ENCODE measurements at places on chromosomes 11 and 22.
A peak's percentile ranks its signal among the peaks of the same experiment; 100 is the strongest.

DNA sequence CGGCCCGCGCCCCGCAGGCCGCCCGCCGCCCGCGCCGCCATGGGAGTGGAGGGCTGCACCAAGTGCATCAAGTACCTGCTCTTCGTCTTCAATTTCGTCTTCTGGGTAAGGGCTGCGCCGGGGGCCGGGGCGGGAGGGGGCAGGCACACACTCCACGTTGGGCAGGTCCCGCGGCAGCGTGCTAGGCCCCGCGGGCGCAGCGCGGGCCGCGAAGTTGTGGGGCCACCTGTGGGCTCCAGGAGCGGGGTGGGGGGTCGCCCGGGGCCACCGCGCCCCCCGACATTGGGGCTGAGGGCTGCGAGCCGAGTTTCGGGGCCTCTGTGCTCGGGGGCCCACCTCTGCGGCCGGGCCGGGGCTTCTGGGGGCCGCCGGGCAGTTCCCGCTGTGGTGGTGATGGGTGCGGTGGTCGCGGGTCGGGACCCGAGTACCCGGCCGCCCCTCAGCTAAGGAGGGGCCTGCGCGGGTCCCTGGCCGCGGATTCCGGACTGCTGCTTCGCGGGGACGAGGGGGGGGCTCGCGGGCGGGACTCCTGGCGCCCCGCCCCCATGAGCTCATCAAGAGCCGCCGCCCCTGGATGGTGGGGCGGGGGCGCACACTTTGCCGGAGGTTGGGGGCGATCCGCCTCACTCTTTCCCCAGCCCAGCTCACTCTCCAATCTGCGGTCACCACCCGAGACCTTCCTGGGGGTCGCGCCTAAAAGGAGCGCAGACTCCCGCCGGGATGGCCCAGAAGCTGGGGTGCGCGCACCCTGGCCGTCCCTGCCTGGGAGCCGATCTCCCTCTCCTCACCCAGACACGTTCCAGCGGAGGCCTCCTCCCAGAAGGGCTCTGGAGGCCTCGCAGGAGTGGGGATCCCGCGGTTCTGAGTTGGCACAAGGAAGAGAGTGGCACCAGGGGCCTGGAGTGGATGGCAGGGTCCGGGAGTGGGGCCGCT is 667 bp downstream of the CD81 start:
- DNase-seq, result peak; percentile 62

- DNase-seq, result no peak
These were observed 4.2 kb downstream of the ZP1 start for GRCh38 chr11:60871378-60872061.

DNA sequence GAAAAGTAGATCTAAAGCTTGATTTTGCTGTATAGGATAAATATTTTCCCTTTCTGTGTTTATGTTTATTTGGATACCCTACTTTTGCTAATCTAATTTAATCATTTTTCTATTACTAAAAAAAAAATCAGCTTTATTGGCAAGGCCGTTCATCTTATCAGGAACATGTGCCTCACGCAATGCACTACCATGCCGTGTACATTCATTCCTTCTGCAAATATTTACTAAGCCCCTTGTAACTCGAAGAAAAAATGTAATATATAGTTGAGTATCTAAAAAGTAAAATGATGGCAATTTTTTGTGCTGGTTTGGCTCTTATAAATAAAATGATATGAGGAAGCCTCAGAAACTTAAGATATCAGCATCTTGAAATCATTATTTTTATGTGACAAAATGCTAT is 8.9 kb downstream of the UVRAG start:
- no peak for DNase-seq

GRCh38 chr11:86579406-86579731 is 93.0 kb downstream of the ME3 start:
- no peak for DNase-seq

GRCh38 chr22:38981992-38982927 is at the start of gene APOBEC3B:
Gene APOBEC3B (plus strand): TSS chr22:38982347. CDS start chr22:38982454, 107 bp downstream.
- no peak for DNase-seq

- no peak for DNase-seq
These were observed 2.8 kb downstream of the CORO1B start for GRCh38 chr11:67440229-67441097.

DNA sequence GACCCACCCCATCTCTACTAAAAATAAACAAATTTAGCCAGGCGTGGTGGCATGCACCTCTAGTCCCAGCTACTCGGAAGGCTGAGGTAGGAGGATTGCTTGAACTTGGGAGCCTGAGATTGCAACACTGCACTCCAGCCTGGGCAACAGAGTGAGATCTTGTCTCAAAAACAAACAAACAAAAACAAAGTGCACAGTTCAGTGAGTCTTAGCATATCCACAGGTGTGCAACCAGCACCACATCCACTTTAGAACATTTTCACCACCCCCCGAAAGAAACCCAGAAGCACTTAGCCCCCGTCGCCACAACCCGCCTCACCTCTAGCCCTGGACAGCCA is 27.4 kb downstream of the MB start:
- DNase-seq, result no peak

- DNase-seq, result no peak
These were observed 132.3 kb downstream of the CEP164 start for GRCh38 chr11:117459979-117460300.

DNA sequence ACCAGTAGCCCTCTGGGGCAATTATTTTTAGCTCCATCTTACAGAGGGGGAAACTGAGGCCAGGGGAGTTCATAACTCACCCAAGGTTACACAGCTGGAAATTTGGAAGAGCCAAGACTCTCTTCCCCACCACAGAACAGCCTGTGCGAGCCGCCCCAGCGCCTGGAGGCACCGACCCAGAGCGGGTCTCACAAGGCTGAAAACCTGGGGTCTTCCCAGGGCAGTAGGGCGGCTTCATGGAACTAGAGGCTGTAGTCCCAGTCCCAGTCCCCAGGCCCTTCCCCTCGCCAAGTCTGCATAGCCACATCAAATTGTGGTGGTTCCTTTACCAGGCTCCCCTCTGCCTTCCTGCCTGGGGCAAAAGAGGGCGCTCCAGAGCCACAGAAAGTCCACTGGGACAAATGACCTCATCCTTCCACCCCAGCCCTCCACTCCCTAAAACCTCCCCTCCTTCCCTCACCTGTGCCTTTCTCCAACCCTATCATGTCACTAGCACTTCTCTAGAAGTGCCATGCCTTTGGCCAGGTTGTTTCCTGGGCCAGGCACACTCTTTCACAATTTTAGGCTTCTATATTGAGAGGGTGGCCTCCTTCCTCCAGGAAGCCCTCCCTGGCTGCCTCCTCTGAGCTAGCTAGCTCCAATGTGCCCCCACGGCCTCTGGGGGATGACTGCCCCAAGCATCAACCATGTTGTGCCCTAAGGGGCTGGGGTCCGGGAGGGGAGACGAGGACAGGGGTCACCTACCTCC is 15.2 kb upstream of the CDC42EP1 start:
- DNase-seq, result no peak

- no peak for DNase-seq
These were observed 13.2 kb downstream of the ANKK1 start for GRCh38 chr11:113400631-113401230.

- peak; percentile 9 for DNase-seq
These were observed 535.1 kb upstream of the CHORDC1 start for GRCh38 chr11:90757849-90758494.

DNA sequence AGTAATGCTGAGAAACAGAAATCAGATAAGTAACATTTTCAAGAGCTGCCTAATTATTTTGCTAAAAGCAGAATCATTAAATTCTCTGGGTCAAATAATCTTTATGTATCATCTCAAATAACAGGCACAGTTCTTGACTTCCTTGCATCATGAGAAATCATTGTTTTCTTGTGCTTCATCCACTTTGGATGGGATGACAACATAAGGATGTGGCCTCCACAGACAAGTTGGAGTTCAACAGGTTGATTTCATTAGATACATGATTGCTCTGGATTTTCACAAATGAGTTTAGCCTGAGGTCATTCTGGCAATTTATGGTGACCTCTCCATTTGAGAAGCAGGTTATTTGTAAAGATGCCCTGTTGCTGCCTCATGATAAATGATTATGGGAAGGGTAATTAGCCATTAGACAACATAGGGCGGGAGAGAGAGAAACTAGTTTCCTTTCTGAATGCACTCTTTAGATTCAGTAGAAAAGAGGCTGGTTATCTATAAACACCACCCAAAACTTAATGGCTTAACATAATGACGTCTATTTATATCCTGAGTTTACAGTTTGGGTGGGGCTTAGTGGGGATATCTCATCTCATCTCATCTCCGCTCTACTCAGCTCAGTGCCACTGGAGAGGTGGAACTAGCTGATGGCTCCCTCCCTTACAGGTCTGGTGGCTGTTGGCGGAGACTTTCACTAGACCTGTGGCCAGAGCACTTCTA is 35.0 kb upstream of the ADORA2A start:
- no peak for DNase-seq

DNA sequence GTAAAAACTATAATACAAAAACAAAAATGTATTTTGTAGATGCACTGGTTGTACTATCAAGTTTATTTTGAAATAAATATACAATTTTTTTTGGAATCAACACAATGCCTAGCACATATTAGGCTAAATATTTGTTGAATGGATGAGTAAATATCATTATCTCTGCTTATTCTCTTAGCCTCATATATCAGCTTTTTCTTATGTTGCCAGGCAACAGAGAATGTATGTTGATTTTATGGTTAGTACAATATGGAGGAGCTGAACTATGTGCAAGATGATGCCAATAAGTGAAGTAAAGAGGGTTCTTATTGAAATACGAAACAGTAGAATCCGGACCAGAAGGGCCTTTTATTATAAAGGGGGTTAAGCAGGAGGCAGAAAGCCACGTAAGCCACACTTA is 94.9 kb downstream of the FAR1 start:
- DNase-seq, result no peak

GRCh38 chr22:29308148-29308790 is 1.8 kb downstream of the GAS2L1 start:
- no peak for DNase-seq

DNA sequence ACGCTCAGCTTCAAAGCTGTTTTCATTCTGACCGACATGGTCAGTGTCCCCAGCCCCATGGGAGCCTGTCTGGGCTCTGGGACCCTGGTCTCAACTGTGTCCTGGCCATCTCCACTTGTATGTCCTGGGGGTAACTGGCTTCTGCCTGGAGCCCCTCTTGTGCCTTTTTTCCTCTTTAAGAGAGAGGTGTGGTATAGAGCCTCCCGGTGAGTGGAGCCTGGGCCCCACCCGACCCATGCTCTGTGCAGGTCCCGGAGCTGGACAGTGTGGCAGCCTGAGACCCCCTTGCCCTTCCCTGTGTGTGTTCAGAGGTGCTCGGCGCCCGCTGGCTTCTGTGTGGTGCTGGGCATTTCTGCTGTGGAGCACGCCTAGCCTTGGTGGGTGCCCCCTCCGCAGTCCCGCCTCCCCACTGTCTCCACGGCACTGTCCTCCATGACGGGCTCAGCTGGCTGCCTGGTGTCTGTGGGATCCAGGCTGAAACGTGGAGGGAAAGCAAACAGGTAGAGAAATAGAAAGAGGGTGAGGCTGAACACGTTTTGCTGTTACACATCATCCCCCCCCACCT is 74.9 kb downstream of the PARVB start:
- DNase-seq, result no peak

- DNase-seq, result peak; percentile 87
These were observed 2.6 kb upstream of the GCAT start for GRCh38 chr22:37804881-37805809.

GRCh38 chr11:87878373-87878825 is 296.8 kb downstream of the RAB38 start:
- peak; percentile 10 for DNase-seq

DNA sequence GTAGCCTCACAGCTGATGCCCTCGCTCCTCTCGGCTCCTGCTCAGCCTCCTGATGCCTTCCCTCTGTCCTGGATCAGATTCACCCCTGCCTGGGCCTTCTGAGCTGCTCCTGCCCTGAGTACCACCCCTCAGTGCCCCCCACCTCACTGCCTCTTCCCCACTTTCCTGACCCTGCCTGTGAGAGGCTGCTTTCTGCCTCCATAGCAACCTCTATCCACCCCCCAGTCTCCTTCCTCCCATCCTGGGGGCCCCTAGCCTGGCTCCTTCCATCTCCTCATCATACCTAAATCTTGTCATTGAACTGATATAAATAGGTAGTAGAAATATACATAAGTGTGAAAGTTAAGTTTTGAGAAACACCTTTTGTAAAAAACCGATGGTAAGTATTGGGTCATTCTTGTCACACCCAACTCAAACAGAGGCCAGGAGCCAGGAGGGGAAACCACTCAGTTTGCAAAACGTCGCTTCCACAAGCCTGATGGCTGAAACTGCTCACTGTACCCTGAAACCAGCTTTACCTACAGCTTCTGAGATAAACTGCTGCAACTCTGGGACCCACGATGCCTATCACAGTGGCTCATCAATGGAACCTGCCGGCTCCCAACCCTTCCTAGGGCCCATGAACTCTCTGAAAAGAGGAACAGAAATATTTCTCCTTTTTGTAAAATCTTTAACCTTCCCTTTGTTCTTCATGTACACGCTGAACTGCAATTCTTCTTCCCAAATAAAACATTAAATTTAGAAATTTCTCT is 4.8 kb upstream of the APOBEC3H start:
- no peak for DNase-seq

- DNase-seq, result no peak
These were observed 70.2 kb downstream of the MTNR1B start for GRCh38 chr11:93039531-93040240.

- DNase-seq, result no peak
These were observed 9.1 kb upstream of the NAALADL1 start for GRCh38 chr11:65067446-65067845.

- no peak for DNase-seq
These were observed 41.6 kb downstream of the CHRDL2 start for GRCh38 chr11:74689666-74690065.

- no peak for DNase-seq
These were observed 7.6 kb downstream of the CLPB start for GRCh38 chr11:72426758-72427157.

DNA sequence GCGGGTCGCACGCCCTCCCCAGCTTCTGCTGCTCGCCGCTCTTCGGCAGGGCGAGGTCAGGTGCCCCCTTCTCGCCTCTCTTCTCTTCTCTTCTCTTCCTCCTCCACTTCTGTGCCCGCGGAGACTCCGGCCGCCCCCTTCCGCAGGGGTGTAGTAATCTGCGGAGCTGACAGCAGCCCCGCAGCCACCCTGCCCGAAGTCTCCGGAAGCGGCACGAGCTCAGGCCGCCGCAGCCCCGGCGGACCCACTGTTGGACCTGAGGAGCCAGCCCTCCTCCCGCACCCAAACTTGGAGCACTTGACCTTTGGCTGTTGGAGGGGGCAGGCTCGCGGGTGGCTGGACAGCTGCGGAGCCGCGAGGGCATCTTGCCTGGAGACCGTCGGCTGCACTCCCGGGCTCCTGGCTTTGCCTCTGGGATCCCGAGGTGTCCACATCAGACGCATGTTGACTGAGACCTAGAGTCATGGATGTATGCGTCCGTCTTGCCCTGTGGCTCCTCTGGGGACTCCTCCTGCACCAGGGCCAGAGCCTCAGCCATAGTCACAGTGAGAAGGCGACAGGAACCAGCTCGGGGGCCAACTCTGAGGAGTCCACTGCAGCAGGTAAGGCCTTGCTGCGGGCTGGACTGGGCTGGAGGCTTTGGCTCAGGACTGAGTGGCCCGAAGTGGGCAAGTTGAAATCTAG is 486 bp downstream of the STIM1 start:
- DNase-seq, result peak; percentile 29

DNA sequence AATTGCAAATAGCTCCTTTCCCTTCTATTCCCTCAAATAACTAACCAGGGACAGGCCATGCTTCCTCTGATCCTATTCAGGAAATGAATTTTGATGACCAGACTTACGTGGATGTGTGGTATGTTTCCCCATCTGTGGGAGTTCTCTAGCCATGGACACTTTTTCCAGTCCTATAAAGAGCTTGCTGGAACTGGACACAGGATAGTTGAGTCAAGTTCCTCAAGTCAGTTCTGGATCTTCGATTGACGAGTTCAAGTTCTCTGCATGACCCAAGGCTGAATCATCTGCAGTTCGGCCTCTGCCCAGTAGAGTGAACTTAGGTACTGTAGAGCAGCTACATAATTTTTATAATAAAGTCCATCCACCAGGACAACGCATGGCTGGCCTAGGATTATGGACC is 52.7 kb upstream of the CCND1 start:
- DNase-seq, result no peak

Measured in NCI-H345 (cell line).